Hematopoietic multipotent progenitor cell treated with erythropoietin and hydrocortisone succinate and interleukin-3 and kit ligand, for 6 days (in vitro differentiated cells): ENCODE measurements at places on chromosomes 16 and 17.

- DNase-seq, result no peak
Observed at GRCh38 chr16:4152267-4152666, 36.0 kb upstream of the ADCY9 start.

- DNase-seq, result no peak
Observed at GRCh38 chr16:17468611-17469010, 2.1 kb downstream of the XYLT1 start.

DNA sequence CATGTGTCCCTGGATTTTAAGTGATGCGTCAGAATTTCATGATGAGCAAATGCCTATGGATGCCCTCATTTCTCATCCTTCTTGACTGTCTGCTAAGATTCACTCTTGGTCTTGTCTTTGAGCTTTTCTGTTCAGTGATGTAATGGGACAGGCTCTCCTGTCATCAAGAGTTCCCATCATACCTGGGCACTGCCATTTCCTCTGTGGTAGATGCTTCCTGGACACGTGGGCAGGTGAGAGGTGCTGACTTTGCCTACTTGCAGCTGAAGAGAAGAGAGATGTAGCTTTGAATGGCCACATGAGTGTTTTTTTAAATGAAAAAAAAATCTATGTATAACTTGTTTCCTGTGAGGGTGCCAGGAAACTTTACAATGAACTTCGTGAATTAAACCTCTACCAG is 557.7 kb downstream of the MAF start:
- DNase-seq, result no peak

DNA sequence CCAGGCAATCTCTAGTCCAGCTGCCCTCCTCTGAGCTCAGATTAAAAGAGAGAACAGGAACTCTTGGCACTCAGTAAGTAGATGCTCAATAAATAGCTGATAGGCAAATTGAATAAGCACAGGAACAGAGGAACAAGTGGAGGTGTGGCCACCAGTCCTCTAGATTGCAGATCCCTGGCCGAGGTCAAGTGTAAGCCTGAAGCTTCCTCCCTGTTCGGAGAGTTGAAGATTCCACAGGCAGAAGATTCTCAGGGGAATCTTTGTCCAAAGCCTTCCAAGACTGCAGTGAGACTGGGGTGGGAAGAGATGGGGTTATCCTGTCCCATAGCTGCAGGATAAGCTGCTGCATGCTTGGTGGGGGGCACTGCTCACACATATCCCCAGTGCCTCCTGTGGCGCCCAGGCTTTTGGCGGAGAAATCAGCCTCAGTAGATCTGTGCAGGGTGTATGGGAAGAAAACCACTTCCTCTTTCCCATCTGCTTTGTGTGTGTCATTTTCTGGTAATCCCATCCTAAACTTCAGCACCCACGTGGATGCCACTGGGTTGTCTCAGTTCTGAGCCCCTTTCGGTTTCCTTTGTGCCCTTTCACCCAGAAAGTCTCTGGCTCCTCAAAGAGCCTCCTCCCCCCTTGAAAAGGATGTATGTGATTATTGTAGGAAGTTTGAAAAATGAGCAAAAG is 12.1 kb downstream of the CD300A start:
- DNase-seq, result peak; percentile 51

- no peak for DNase-seq
Observed at GRCh38 chr17:80668375-80669148, 123.9 kb downstream of the RPTOR start.

DNA sequence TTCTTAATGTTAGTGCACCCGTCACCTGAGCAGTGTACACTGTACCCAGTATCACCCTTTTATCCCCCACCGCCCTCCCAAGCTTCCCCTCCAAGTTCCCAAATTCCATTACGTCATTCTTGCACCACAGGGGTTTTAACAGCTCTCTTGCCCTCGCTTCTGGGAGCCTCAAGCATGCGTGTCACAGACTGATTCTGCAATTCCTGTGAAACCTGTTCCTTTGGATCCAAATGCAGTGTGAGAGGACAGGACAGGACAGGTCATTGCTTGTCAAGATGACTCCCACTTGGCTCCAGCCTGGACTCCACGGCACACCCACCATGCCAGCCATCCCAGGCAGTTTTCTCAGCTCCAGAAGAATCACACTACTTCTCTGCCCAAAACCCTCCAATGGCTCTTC is 44.1 kb downstream of the CYB5D2 start:
- DNase-seq, result no peak

GRCh38 chr16:31420037-31420436 is 8.1 kb downstream of the COX6A2 start:
- DNase-seq, result no peak

DNA sequence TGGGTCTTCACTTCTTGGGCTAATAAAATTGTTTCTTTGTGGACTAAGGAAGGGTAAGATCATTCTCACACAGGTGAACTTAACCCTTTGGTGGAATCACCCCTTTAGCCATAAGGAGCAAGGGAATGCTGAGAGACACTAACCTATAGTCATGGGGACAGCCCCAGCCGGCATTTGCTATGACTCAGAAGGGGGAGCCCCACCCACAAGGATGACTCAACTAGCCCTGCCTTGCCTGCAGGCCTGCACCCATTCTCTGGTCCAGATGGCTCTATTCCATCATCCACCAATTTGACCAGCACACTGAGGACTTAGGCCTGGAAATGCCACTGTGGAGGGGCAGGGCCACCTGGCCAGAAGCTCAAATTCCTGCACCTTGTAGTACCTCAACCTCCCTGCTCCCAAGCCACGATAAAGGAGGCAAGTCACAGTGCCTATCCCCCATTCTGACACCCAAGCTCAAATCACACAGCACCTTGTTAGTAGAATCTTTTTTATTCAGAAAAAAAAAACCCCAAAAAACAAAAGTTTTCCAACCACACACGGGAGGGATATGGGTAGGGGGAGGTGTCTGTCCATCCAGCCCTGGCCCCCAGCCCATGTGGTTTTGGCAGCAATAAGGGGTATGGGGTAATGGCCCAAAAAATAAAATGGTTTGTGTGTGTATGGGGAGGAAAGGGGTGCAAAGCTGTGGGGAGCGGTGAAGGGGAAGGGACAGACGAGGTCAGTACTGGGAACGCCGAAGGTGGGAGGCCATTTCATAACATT is 3.0 kb downstream of the PFN1 start:
- DNase-seq, result peak; percentile 92

DNA sequence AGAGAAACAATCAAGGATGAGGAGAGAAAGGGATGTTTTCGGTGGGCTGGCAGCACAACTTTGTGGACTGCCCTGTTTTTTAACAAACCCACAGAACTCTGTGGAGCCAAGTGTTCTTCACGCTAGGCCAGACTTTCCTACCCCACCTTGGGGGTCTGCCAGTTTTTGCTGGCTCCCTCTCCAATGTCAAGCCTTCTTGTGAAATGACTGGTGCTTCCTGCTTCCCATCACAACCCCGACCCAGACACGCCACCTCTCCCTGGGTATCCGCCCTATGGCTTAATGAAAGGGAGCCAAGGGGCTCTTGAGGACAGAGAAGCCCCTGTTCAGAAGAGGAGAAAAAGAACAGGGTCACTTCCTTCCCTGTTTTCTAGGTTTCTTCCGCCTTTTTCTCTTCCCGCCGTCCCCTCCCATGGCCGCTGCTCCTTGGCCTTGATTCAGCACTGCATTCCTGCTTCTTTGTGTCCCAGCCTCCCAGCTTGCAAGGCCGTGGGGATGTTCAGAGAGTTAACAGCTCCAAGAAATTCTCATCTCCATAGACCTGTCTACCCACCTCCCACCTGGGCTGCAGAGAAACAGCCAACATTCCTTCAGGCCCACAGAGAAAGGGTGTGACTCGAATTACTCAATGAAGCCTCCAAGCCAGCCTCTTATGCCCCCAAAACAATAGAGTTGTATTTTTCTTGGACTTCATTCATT is 16.5 kb upstream of the SOX9 start:
- no peak for DNase-seq

- DNase-seq, result no peak
Observed at GRCh38 chr17:55334285-55334684, 69.5 kb downstream of the HLF start.

- DNase-seq, result peak; percentile 92
Observed at GRCh38 chr17:8220783-8221662, 10.6 kb upstream of the AURKB start.

DNA sequence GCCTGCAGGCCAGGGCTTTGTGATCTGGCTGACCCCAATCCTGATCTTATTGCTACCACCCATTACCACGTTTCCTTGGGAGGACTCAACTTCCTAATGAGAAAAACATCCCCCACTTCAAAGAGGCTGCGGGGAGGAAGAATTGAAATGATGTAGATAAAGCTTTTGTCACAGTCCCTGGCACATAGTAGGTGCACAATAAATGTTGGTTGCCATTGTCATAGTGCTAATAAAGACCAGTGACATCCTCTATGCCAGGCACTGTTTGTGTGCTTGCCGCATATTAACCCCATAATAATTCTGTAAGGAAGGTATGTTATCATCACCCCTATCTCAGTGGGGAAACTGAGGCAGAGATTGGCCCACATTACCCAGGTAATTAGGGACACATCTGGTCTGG is 22.4 kb downstream of the WNT3 start:
- DNase-seq, result no peak

DNA sequence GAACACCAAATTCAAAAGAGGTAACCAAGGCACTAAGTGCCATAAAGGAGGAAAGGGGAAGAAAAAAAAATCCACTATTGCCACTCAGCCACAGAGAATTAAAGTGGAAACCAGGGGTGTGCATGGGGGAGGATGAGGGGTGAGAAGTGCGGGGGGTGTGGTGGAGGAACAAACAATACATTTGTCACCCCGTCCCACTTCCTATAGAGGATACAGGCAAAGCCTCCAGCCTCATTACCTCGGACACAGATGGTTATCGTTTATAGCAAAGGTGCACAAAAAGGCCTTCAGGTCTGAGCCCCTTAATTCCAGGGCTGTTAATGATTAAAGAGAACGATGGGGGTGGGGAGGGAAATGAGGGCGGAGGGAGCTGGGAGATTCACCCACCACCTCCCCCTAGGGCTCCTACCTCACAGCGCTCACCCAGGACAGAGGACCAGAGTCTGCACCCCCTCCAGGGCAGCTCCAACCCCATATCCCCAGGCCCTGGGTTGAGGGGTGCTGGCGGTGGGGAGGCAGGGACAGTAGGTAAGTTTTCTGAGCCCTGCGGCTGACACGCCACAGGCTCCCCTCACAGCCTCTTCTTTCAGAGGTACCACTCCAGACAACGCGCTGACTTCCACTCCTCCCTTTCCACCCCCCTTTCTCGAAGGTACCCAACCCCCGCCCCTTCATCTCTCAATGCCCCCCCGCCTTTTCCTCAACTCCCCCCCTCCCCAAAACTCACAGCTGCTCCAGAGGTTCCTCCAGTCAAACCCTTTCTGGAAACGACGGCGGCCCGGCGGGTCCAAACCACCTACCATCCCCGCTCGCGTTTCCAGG is 470 bp downstream of the DCUN1D3 start:
- no peak for DNase-seq

- no peak for DNase-seq
Observed at GRCh38 chr17:32917842-32918241, 10.1 kb upstream of the TMEM98 start.

GRCh38 chr17:72466199-72466598 is 345.4 kb downstream of the SOX9 start:
- no peak for DNase-seq

DNA sequence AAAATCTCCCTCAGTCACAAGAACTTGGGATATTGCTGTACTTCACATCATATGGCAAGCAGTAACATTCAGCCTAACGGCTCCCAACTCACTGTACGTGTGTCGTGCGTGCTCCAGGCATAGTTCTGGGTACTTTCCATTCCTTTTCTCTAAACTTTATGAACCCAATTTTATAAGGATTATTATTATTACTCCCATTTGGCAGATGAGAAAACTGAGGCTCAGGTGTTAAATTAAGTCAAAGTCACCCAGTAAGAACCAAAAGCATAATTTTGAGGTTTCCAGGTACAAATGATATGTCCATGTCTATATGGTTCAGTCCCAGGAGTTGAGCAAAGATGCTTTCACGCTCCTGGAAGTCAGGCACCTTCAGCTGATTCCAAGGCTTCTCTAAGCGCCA is 4.8 kb upstream of the C1QBP start:
- DNase-seq, result no peak

GRCh38 chr17:10931133-10931532 is 93.2 kb upstream of the PIRT start:
- no peak for DNase-seq

GRCh38 chr16:57175896-57176295 is 9.9 kb downstream of the PSME3IP1 start:
- no peak for DNase-seq
